Activated CD4-positive, alpha-beta T cell treated with anti-CD3 and anti-CD28 coated beads, Interleukin-2, amount 10 ng/mL, durations not matched to agents 7 days and 5 days (primary cell): ENCODE measurements at places on chromosomes 2 and 18. TPM values are rescaled to one million over a fixed set of nuclear protein-coding genes. Genes with fewer than 3 reads are reported as not detected.

- H3K27ac ChIP-seq: no peak overlapping the region
- H3K4me1 ChIP-seq: no peaks in the 10 kb centered on the region
- no peaks in the 10 kb centered on the region for H3K36me3 ChIP-seq
- H3K4me3 ChIP-seq: no peak overlapping the region
Measured at GRCh38 chr2:115649731-115650130, 1207.3 kb downstream of the DPP10 start.

DNA sequence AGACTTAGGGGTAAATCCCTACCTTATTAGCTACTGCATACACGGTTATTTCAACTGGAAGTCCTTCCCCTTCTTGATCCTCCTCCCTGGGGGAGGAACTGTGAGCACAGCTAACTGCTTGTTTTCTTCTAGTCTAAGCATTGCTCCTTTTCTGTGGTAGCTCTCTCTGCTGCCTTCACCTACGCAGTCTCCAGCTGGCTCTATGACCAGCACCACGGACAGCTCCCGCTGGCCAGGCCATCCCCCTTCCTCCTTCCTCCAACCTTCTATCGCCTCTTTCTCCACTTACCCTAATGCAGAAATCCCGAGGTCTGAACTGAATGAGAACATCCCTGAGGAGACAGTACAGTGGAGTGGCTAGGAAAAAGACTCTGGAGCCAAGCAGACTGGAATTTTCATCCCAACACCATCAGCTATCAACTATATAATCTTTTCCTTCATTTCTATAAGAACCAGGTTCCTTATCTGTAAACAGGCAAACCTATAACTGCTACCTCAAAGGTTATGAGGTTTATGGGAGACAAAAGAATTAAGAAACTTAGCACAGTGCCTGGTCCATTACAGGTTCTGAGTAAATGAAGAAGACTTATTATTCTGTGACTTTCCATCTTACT lies 4.7 kb upstream of the CFAP65 start:
- no peak overlapping the region for H3K4me3 ChIP-seq
- peak; percentile 25 for DNase-seq
- H3K4me1 ChIP-seq: peaks cover 4% of the 10 kb centered on the region
- no peaks in the 10 kb centered on the region for H3K36me3 ChIP-seq

- peaks cover 23% of the 10 kb centered on the region for H3K27me3 ChIP-seq
- H3K4me3 ChIP-seq: no peak overlapping the region
- H3K27ac ChIP-seq: no peak overlapping the region
- peaks cover 19% of the 10 kb centered on the region for H3K4me1 ChIP-seq
Measured at GRCh38 chr2:11073251-11073650, 82.0 kb upstream of the SLC66A3 start.

GRCh38 chr2:239295377-239296019 lies 105.3 kb downstream of the HDAC4 start:
- H3K4me3 ChIP-seq: peak overlapping the region; percentile 85
- no peaks in the 10 kb centered on the region for H3K27me3 ChIP-seq
- H3K36me3 ChIP-seq: peaks cover 16% of the 10 kb centered on the region
- DNase-seq: peak; percentile 50
- H3K4me1 ChIP-seq: peaks cover 85% of the 10 kb centered on the region
- H3K27ac ChIP-seq: peak overlapping the region; percentile 93

DNA sequence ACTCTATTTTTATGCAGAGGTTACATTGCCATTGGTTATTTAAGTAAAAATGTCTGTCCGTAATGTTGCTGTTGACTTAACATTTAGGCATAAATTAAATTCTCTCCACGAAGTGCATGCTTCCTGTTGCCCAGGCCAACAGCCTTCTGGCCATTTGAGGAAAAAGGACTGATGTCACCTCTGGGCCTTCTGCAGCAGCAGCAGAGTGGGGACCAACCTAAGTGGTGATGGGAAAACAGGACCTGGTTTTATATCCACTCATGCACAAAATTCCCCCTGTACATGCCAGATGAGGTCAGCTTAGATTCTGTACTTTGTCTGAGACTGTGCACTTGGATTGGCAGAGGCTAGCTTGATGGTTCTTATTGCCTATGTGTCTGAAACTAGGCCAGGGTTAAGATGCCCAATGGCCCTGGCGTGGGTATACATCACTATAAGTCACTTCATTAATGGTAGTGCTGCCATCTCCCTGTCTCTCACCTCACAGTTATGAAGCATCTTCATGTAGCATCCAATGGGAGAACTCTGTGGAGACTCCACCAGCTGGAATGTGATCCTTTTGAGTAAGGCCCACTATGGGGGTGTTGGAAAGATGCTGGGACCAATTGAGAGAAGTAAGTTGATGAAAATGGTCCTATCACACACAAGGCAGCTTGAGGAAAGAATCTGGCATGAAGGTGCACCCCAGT lies 4.4 kb downstream of the ARHGAP25 start:
- DNase-seq: peak; percentile 5
- H3K27ac ChIP-seq: no peak overlapping the region
- H3K4me3 ChIP-seq: no peak overlapping the region
- H3K36me3 ChIP-seq: peaks cover 70% of the 10 kb centered on the region
- peaks cover 61% of the 10 kb centered on the region for H3K4me1 ChIP-seq

Gene UGT1A4
- total RNA-seq: not detected

Gene MYL1
- total RNA-seq: not detected

Gene CASP10
- 49.6 TPM for total RNA-seq

Gene SKOR2
- not detected for total RNA-seq

Gene ZNF396
- total RNA-seq: 0.77 TPM

Gene POU3F3
- total RNA-seq: not detected
